NCI-H526 (cell line): ENCODE measurements at places on chromosomes 7 and 10.

- peak; percentile 21 for DNase-seq
Observed at GRCh38 chr10:7412928-7413282, 2.1 kb upstream of the SFMBT2 start.

GRCh38 chr10:37566332-37566731 lies 291.1 kb downstream of the ZNF248 start:
- no peak for DNase-seq

DNA sequence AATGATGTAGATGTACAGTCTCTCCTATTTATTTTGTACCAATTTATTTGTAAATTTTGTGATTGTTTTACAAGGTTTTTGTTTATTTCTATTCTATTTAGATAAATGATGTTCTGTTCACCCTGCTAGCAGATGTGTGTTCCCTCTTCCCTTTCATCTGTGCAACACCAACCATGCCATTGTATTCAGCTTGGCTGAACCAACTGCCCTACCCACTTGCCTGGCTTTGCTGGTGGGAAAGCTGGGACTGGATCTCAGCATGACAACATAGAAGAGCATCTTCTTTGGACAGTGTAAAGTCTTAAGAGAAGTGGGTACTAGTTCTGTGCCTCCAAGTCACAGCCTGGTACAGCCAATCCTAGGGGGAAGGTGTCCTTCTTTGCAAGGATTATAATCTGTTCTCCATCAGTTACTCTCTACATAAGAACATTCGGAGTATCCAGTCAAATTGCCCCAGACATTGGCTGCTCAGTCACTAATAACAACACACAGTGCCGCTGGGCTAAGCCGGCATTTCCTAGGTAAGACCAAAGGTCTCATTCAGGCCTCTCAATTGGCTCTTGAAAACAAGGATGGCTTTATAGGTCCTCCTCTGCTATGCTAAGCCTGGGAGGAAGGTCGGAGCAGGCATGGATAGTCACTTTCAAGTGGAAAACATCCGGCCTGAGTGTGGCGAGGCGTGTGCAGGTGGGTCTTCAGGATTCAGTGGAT lies 109.7 kb downstream of the NT5C2 start:
- DNase-seq, result no peak

DNA sequence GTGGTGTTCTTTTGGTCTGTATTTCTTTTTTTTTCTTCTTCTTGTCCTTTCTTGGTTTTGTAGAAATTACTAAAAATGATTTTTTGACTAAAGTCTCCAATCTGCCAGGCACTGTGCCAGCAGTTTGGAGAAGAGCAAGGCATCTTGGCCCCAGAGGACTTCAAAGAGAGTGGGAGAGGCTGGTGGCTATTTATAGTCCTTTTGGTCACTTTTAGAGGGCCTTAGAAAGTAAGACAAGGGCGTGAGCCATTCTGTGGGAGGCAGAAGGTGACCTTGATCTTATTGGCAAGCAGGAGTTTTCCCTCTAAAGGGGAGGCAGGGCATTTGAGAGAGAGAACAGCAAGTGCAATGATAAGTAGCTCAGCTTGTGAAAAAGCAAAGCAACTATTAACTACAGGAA lies 211.9 kb downstream of the GALNT17 start:
- no peak for DNase-seq

DNA sequence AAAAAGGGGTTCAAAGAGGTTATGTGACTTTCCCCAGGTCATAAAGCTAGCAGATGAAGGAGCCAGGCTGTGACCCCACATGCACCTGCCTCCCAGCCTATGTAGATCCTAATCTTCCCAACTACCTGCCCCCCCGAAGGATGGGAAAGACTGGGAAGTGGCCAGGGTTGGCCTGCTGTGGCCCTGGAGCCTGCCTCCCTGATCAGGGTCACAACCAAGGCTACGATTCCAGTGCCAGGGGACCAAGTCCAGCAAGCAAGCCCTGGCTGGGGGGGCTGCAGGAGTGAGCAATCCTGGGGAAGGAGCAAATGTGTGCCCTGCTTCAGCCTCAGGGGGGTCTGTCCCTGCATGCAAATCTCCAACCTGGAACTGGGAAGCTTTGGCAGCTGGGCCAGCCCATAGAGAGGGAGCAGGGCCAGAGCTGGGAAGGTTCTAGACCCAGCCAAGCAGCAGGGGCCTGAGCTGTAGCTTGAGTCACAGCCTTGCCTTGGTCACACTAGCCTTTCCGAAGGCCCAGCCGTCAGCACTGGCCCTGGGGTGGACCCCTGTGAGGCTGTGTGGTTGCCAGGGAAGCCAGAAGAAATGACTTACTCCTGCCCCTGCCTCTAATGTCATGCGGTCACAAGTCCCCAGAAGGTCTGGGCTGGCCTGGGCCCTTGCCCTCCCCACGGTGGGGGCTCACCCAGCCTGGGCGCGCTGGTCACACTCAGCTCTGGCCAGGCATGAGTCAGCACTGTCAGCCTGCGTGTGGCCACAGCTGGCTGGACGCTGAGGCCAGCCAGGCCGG lies 96.4 kb upstream of the ZMIZ1 start:
- DNase-seq, result no peak

DNA sequence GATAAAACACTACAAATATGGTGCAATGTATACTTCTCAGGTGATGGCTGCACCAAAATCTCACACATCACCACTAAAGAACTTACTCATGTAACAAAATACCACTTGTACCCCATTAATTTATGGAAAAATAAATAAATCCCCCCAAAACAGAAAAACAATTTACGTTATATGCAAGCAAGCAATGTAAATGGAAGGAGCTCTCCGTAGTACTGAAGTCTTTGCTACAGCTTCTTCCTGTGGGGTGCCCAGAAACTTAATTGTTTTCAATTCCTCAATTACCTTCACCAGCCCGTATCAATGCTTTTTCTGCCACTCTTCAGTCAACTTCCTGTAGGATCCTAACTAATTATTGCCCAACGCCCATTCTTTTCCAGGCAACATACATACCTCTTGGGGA lies 138.1 kb downstream of the RELN start:
- no peak for DNase-seq

GRCh38 chr7:99720800-99721595 lies 14.0 kb downstream of the CYP3A7 start:
- DNase-seq, result no peak

DNA sequence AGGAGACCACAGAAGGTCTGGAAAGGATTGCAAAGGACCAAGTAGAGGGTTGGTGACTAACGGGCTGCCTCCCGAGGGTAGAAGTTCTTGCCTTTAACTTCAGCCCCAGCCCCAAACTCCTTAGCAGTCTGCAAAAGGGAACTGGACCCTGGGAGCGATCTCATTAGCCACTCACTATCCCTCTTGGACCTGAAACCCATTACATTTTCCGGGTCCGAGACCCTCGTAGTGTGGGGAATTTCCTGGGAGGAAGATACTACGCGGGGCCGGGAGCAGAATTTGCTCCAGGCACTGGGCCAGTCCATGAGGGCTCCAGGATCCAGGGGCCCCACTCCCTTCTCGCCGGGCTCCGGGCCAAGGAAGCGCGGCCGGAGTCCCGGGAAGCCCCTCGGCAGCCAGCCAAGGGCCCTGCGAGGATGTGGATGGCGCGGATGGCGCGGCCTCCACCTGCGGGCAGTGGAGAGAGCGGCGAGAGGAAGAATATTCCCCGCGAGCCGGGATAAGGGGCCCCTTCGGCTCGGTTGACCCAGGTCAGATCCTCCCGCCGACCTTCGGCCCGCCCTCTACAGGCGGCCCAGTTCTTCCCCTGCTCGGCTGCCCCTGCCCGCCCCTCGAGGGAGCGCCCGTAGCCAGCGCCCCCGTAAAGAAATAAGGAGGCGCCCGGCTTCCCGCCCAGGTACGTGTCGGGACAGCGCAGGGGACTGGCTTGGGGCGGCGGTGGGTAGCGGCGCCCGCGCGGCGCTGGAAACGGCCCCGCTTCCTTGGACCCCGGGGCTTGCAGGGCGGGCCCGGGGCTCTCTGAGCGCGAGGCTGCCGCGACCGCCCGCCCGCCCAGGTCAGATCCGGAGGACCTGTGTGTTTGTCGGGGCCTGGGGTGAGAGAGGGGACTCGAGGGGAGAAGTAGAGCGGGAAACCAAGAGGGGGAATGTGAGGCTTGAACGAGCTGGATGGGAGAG lies at the start of gene MYO3A:
Gene MYO3A (plus strand): TSS at position 577 of the 956 bp plus-strand sequence. CDS start 17,882 bp downstream, outside the sequence.
- peak; percentile 41 for DNase-seq

DNA sequence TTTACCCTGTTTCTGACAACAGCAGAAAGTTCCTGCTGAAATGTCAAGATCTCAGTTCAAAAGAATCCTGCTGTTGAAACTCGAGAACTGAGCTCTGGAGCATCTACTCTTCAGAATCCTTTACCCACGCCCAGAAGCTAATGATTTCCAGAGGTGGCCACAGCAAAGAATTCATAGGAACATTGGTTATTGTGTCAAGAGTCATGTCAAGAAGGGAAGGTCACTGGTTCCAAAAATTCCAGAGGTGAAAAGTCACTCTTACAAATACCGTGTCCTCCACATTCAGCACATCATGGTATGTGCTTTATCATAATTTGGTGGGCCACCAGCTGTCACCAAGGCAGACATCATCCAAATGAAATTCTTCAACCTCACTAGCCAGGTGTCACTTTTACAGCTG lies 394.4 kb upstream of the NPVF start:
- DNase-seq, result no peak

DNA sequence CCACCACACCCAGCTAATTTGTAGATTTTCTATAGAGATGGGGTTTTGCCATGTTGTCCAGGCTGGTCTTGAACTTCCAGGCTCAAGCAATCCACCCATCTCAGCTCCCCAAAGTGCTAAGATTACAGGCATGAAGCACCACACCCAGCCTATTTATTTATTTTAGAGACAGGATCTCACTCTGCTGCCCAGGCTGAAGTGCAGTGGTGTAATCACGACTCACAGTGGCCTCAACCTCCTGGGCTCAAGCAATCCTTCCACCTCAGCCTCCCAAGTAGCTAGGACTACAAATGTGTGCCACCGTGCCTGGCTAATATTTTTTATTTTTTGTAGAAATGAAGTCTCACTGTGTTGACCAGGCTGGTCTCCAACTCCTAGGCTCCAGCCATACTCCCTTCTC lies 6.9 kb upstream of the FRAT2 start:
- DNase-seq, result no peak

DNA sequence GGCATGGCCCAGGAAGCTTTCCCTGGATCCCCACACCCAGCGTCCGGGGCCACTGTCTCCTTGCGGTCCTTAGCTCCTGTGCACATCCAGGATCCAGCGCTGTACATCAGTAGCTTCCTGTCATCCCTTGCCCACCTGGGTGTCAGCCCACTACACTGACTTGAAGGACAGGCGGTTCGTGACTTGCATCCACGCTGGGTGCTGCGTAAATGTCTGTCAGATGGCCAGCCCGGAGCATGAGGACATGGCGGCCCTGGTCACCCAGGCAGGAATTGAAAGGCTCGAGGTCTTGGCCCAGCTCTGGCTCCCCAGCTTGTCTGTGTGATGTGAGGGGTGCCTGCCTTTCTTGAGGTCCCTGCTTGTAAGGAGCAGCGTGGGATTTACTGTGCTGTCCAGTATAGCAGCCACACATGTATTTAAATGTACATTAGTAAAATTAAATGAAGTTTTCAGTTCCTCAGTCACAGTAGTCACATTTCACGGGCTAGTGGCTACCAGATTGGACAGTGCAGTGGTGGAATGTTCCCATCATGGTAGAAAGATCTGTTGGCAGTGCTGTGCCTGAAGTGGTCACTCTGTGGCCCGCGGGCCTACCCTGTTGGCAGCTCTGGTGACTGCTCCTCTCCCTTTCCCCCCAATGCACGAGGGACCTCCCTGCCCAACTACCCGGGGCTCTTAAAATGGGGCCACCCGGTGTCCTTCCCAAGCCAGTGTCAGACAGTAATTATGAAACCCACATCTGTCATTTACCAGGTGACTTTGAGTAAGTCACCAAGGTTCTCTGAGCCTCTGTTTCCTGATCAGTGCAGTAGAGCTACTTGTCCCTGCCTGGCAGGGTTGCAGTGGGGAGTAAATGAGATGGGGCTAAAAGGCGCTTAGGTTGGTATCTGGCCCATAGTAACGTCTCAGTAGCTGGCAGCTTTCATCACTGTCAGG lies 97.8 kb upstream of the PPIF start:
- no peak for DNase-seq

GRCh38 chr10:96334616-96335526 lies 23.9 kb downstream of the OPALIN start:
- DNase-seq, result no peak

DNA sequence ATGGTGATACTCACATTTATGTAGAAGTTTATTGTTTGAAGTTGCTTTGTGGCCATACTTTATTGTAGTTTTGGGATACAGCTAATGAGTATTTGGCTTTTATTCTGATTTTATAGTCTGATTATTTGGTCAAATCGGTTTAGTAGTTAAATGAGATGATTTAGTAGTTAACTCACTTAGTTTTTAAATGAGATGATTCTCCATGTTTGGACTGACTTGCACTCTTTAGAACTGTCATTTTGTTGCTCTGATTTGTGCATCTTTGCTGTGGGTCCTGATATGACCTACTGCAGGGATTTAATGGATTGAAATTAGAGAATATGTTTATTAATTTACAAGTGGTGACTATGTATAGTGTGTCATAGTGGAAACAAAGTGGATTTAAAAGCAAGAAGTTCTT lies 44.2 kb downstream of the EXOC4 start:
- no peak for DNase-seq

DNA sequence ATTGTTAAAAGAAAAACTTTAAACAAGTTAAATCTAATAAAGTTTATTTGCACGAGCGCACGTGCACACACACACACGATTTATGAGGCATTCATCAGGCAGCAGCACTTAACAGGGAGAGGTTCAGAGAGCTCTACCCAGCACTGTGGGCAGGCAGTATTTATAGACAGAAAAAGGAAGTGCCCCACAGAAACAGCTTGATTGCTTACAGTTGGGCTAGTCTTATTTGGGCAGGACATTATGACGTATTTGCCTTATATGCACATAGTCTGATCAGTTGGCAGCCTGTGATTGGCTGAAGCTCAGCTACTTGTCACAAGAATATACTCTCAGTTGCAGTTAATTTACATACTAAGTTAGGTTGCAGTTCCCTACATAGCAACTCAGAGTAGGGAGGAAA lies 1.2 kb upstream of the SDHAF3 start:
- DNase-seq, result no peak

GRCh38 chr10:103789771-103790201 lies 65.6 kb downstream of the SH3PXD2A start:
- peak; percentile 35 for DNase-seq

DNA sequence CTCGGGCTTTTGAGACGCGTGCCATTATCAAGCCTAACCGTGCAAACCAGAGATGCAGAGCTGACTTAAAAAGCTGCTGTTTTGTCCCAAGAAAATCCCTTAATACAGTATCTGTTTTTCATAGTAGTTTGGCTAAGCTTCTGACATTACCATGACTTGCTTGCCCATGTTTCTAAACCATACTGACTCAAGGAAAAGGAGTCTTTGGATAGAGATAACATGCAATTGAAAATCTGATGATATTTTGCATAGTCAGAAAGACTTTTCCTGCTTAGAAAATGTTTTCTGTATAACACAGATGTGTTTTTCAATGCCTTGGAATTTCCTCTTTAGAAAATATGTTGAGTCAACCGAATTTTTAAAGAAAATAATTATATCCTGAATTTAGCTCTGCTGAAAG lies 21.5 kb upstream of the AKR1E2 start:
- no peak for DNase-seq

DNA sequence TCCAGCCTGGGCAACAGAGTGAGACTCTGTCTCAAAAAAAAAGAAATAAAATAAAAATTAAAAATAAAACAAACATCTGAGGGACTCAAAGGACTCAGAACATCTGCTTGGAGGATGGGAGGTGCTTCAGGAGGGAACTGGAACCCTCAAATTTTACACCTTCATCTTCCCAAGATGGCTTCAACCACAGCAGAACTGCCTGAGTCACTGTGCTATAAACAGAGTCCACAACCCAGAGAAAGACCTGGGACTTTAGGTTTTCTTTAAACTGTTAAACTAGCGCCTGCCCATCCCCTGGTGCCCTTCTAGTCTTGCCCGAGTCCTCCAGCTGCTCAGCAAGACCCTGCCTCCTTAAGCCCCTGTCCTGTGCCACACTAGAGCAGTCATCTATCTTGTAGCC lies 40.8 kb downstream of the RGS10 start:
- no peak for DNase-seq
